ENCODE measurements at places on chromosomes 13 and 19.

- no peak for DNase-seq
Measured at GRCh38 chr19:40586611-40587010, 9.9 kb downstream of the SHKBP1 start.

- DNase-seq: peak; percentile 68
Measured at GRCh38 chr19:38229585-38230073, 5.6 kb upstream of the DPF1 start.

GRCh38 chr13:111642156-111642767, 321.8 kb downstream of the TEX29 start:
- DNase-seq: no peak

- DNase-seq: no peak
Measured at GRCh38 chr19:43812688-43813087, 10.4 kb upstream of the LYPD5 start.

- DNase-seq: no peak
Measured at GRCh38 chr13:111506125-111506524, 185.7 kb downstream of the TEX29 start.

Measured in activated T-helper 1 cell treated with anti-CD3 and anti-CD28 coated beads, Interleukin-12 subunit alpha, Interleukin-12 subunit beta, Interleukin-2, Interleukin-4 antibody, amounts not matched to agents 30 ng/mL and 10 ng/mL and 1 ng/mL, durations not matched to agents 14 hours and 24 hours and 36 hours (primary cell).